Activated T-cell treated with anti-CD3 and anti-CD28 coated beads, Interleukin-2, amount 50 U/mL, for 48 hours (primary cell): ENCODE measurements at places on chromosomes 13 and 19.

DNA sequence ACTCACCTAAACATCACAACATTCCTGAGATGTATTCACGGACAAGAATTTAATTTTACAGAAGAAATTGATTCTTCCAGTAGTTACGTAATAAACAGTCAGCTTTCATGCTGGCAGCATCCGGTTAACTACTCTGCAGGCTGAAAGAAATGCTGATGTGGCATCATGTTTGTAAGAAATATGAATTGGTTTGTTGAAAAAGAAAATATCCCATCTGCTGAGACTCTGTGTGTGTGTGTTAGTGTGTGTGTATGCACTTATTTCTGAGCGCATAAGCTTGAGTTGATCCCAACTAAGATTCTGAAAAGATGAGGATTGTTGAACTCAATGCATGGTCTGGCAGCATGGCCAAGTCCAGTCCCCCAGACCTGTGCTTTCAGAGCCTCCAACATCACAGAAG, 74.3 kb upstream of the FAM216B start:
- no peak for DNase-seq

GRCh38 chr13:109971456-109972090, 185.2 kb upstream of the IRS2 start:
- DNase-seq: no peak

GRCh38 chr13:33690354-33690753, 127.6 kb upstream of the RFC3 start:
- no peak for DNase-seq

GRCh38 chr13:93708308-93709075, 481.9 kb downstream of the GPC6 start:
- DNase-seq: no peak

DNA sequence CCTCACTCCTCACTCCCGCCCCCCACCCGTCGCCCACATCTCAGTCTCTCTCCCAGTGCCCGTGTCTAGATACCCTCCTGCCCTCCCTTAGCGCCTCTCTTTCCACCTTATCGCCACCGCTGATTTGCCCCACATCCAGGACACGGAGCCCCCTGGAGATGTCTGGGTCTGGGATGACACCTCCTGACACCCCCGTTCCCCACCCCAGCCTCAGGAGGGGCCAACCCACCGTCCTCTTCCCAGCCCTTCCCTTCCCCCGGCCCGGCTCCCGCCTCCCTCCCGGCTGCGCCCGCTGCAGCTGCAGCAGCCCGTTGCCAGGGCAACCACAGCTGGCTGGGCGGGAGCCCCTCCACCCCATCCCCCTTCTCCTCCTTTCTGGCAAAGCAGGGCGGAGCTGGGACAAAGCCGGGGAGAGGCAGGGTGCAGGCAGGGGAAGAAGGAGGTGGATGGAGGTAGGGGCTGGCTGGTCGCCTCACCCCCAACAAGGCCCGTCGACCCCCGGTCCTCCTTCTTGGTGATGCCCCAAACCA, 13.5 kb downstream of the DPF1 start:
- no peak for DNase-seq
